ENCODE measurements at places on chromosomes 2 and 18. TPM values are rescaled to one million over a fixed set of nuclear protein-coding genes. Genes with fewer than 3 reads are reported as not detected.

IL36B gene
- not detected for total RNA-seq

GAL3ST2 gene
- total RNA-seq, result 1.1 TPM

ZNF397 gene
- total RNA-seq, result 11.3 TPM

REG3A gene
- not detected for total RNA-seq

MAL gene
- total RNA-seq, result 7.4 TPM

YIPF4 gene
- total RNA-seq, result 16.0 TPM

FABP1 gene
- not detected for total RNA-seq

NOP58 gene
- 18.9 TPM for total RNA-seq

UGT1A6 gene
- not detected for total RNA-seq

FMNL2 gene
- total RNA-seq, result 11.5 TPM

ZNF385B gene
- 23.2 TPM for total RNA-seq

IL37 gene
- not detected for total RNA-seq

USP40 gene
- 12.5 TPM for total RNA-seq

CNPPD1 gene
- 42.3 TPM for total RNA-seq

PSD4 gene
- 4.5 TPM for total RNA-seq

C2orf81 gene
- 0.94 TPM for total RNA-seq

CD8B2 gene
- total RNA-seq, result not detected

DSG1 gene
- 4.2 TPM for total RNA-seq

PTRHD1 gene
- 12.8 TPM for total RNA-seq

CIB4 gene
- total RNA-seq, result not detected

SCLY gene
- 6.5 TPM for total RNA-seq

HRH4 gene
- not detected for total RNA-seq

ABHD1 gene
- 1.0 TPM for total RNA-seq

SPDYA gene
- 0.30 TPM for total RNA-seq

ACMSD gene
- not detected for total RNA-seq

RAPGEF4 gene
- 14.1 TPM for total RNA-seq

REV1 gene
- 22.3 TPM for total RNA-seq

Measured in right atrium auricular region (tissue), 2 donors.